ENCODE measurements at places on chromosomes 6 and 20. TPM values are rescaled to one million over a fixed set of nuclear protein-coding genes. Genes with fewer than 3 reads are reported as not detected.

Gene CCDC170
- under 0.01 TPM for total RNA-seq

Gene BRPF3
- 20.6 TPM for total RNA-seq

Gene TMEM200A
- total RNA-seq: 0.67 TPM

Gene BPI
- not detected for total RNA-seq

Gene UNC5CL
- not detected for total RNA-seq

Gene NFATC2
- total RNA-seq: 6.9 TPM

Gene CGAS
- 3.3 TPM for total RNA-seq

Gene MYMX
- total RNA-seq: 0.98 TPM

Gene MAS1
- not detected for total RNA-seq

Gene CD93
- total RNA-seq: 215 TPM

Gene ELOVL4
- 1.4 TPM for total RNA-seq

Gene SPTLC3
- 0.96 TPM for total RNA-seq

Gene TCF21
- not detected for total RNA-seq

Gene HLA-DPB1
- total RNA-seq: 1.6 TPM

Gene SLC17A3
- total RNA-seq: not detected

Gene MATN4
- total RNA-seq: not detected

Gene C2
- not detected for total RNA-seq

Gene SMLR1
- total RNA-seq: not detected

Gene C4B
- 0.76 TPM for total RNA-seq

Gene PACSIN1
- not detected for total RNA-seq

Gene TFAP2D
- total RNA-seq: not detected

Gene EEF1A2
- total RNA-seq: 5.6 TPM

Gene SDCBP2
- 6.2 TPM for total RNA-seq

Gene GMNN
- total RNA-seq: 28.7 TPM

Gene MACROD2
- total RNA-seq: 0.33 TPM

Gene ETV7
- total RNA-seq: 0.33 TPM

Gene MRPS18A
- total RNA-seq: 44.1 TPM

Gene DPPA5
- not detected for total RNA-seq

Gene SLC52A3
- under 0.01 TPM for total RNA-seq

Gene DLL1
- 3.2 TPM for total RNA-seq

Gene CALHM6
- 0.33 TPM for total RNA-seq

Gene TMEM74B
- total RNA-seq: 1.1 TPM

Gene FAM8A1
- total RNA-seq: 15.6 TPM

Gene CDYL
- 78.1 TPM for total RNA-seq

Gene ADTRP
- total RNA-seq: 4.1 TPM

Gene HLA-DQB1
- total RNA-seq: not detected

Gene TSBP1
- total RNA-seq: not detected

Gene PIGT
- 63.7 TPM for total RNA-seq

Gene CFAP206
- 0.29 TPM for total RNA-seq

Gene CLPSL2
- not detected for total RNA-seq

Gene VGLL2
- total RNA-seq: not detected

Gene GCNT2
- total RNA-seq: 18.9 TPM

Gene LAMA4
- 792 TPM for total RNA-seq

Gene STMND1
- total RNA-seq: not detected

Gene TPBG
- total RNA-seq: 16.3 TPM

Gene CTAGE9
- total RNA-seq: not detected

Gene CALHM5
- total RNA-seq: 7.8 TPM

Gene MTCH1
- 275 TPM for total RNA-seq

Gene FHL5
- not detected for total RNA-seq

Gene SLC12A5
- 1.6 TPM for total RNA-seq

Gene GGTLC1
- not detected for total RNA-seq

Gene BPIFA1
- not detected for total RNA-seq

Gene PPP1R3G
- total RNA-seq: 0.38 TPM

Gene HSD17B8
- 4.9 TPM for total RNA-seq

Gene CST7
- total RNA-seq: not detected

Gene JPH2
- 0.38 TPM for total RNA-seq

Gene THEMIS
- not detected for total RNA-seq

All from vein endothelial cell (primary cell).